CD4-positive, alpha-beta T cell treated with Interleukin-15 for 4 hours (primary cell): ENCODE measurements at places on chromosomes 3 and 15.

- no peak for DNase-seq
Observed at GRCh38 chr3:59774000-59774399, 724.2 kb upstream of the CFAP20DC start.

DNA sequence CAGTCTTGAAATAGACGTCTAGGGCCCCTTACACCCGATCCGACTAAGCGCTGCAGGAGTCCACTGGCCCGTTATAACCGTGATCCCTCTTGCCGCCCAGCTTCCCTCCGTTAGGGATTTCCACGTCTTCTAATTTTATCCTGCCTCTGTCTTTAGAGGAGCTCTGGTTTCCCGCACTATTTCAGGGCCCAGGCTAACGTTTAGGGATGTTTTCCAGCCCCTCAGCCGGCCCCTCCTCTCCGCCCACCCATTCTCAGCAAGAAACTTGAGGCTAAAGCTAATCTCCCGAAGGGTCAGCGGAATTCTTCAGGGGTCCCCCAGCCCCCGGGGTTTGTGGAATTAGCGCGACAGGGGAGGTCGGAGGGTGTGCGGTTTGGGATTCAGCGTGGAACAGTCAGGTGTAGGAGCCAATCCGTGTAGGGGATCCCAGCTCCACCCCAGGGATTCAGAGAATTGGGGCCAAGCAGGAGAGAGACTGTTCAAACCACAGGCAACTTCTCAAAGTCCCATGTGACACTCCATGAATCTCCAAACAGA, 1.6 kb downstream of the PTX3 start:
- no peak for DNase-seq

- DNase-seq, result no peak
Observed at GRCh38 chr3:30285188-30286006, 321.0 kb upstream of the TGFBR2 start.

- DNase-seq, result no peak
Observed at GRCh38 chr3:169390741-169391305, 272.7 kb downstream of the MECOM start.

GRCh38 chr15:60223176-60223575, 174.6 kb downstream of the ANXA2 start:
- DNase-seq, result no peak

- no peak for DNase-seq
Observed at GRCh38 chr15:68732451-68732850, 88.2 kb downstream of the ANP32A start.

- DNase-seq, result no peak
Observed at GRCh38 chr15:58165661-58166060, 27.5 kb downstream of the AQP9 start.

GRCh38 chr3:108818404-108818803, 4.2 kb upstream of the TRAT1 start:
- DNase-seq, result peak; percentile 77

GRCh38 chr3:133491481-133492059, 81.9 kb upstream of the CDV3 start:
- DNase-seq, result no peak

DNA sequence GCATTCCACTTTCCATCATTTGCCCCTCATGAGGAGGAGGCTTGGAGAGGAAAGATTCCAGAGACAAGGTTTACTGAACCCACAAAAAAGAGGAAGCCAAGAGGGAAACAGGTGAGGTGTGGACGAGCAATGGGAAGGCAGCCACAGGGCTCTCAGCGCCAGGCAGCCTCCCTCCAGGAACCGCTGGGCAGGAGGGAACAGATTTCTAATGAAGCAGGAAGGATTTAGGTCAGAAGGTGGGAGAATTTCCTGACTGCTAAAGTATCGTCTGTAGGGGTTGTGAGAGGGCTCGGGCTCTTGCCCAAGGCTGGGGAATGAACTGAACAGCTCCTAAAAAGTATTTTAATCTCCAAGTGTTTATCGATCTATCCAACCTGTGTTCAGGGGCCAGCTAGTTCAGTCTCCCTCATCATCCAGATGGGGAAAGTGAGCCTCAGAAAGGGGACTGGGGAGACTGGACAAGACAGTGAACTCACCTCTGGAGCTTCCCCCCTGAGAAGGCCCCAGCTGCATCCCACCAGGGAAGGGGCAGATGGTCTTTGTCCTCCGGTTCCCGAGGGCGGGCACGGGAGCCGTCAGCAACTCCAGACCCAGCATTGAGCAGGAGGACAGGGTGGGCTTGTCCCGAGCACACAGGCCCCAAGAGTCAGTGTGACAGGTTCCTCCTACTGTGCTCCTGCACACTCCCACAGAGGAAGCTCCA, 10.5 kb downstream of the LOXL1 start:
- no peak for DNase-seq
